ENCODE measurements at places on chromosomes 1 and 21.

- DNase-seq, result no peak
Observed at GRCh38 chr1:48793863-48794262, 17.2 kb upstream of the BEND5 start.

- no peak for DNase-seq
Observed at GRCh38 chr1:157198619-157199420, 60.6 kb upstream of the ETV3 start.

DNA sequence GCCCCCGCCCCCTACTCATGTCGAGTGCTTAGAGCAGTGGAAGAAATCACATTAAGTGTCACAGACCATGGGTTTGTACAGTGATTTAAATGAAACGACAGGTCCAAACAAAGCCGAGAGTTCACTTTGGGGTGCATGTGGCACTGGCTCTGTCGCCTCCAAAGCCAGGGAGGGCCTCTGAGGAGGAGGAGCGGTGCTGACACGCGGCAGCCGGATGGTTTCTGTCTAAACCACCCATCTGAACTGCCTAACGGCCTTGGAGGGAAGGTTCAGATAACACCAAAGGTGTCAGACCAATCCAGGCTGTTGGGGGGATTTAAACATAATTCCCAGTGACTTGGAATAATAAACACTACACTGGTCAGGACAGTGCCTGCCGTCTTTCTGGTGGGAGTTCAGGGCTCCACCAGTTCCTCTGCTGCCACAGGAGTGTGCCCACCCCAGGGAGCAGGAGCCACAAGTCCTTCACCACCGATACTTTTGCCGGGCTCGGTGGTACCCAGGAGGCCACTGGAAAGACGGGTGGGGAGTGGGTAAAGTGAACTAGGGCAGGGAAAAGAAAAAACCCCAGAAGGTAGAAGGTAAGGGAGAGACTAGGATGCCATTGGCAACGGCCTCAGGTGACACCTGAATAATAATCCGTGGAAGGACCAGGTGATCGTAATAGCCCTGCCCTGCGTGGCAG is 78.2 kb downstream of the SLC66A1 start:
- DNase-seq, result no peak

- DNase-seq, result no peak
Observed at GRCh38 chr1:33130297-33130696, 49.3 kb downstream of the AZIN2 start.

GRCh38 chr1:83827741-83828140 is 171.2 kb downstream of the TTLL7 start:
- no peak for DNase-seq

GRCh38 chr1:17008208-17008855 is 3.4 kb downstream of the ATP13A2 start:
- DNase-seq, result no peak

DNA sequence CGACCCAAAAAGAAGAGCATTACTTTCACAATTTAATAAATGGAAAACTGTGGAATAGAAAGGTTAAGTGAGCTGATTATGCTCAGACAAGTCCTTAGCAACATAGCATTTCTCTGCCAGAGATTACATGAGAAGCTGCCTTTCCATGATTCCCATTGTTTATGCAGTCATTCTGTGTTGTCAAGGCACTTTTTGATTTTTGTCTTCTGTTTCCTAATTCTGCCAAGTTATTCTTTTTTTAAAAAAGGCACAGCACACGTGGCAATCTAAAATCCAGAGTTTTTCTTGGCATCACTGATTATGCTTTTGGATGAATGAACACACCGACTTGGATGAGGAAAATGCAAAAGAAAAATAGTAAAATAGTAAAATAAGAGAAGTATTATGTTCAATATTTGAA is 185.0 kb downstream of the RGS7 start:
- DNase-seq, result no peak

- DNase-seq, result no peak
Observed at GRCh38 chr1:81238129-81238528, 562.6 kb upstream of the ADGRL2 start.

DNA sequence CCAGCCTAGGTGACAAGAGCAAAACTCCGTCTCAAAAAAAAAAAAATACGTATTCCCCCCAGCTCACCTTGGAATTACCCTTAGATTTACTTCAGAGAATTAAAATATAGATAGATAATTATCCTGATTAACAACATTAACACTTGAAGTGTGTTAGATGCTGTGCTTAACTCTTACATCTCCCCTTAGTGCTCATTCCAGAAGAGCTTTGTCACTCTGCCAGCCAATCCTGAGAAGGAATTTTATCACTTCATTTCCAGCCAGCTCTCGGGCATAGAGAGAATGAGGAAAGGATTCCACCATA is 1.6 kb upstream of the SHC1 start:
- DNase-seq, result no peak

GRCh38 chr1:16921391-16922185 is at the start of gene CROCC:
TSS of gene CROCC (plus strand) at chr1:16921931. CDS start at chr1:16922019, 88 bp downstream.
- DNase-seq, result no peak

GRCh38 chr1:2428490-2428889 is 16.1 kb upstream of the PEX10 start:
- DNase-seq, result no peak

DNA sequence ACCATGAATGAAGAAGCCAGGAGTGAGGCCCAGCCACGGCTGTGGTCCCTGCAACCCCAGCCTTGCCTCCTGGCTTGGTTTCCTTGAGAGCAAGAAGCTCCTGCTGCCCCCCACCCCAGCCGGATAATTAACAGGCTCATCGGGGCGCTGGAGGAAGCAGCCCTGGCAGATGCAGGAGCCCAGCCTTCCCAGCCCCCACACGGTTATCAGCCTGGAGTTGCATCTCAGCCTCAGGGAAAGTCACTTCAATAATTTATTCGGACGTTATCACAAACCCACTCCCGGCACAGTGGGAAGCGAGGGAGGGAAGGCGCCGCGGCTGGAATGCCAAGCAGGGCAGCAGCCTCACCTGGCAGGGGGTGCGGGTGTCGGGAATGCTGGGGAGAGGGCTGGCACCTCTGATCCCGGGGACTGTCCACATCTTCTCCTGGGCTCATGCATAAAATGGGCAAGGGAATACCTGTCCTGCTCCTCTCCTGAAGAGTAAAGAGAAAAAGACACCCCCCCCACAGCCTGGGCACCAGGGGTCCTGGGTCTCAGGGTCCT is 43.3 kb upstream of the LRP8 start:
- DNase-seq, result no peak

DNA sequence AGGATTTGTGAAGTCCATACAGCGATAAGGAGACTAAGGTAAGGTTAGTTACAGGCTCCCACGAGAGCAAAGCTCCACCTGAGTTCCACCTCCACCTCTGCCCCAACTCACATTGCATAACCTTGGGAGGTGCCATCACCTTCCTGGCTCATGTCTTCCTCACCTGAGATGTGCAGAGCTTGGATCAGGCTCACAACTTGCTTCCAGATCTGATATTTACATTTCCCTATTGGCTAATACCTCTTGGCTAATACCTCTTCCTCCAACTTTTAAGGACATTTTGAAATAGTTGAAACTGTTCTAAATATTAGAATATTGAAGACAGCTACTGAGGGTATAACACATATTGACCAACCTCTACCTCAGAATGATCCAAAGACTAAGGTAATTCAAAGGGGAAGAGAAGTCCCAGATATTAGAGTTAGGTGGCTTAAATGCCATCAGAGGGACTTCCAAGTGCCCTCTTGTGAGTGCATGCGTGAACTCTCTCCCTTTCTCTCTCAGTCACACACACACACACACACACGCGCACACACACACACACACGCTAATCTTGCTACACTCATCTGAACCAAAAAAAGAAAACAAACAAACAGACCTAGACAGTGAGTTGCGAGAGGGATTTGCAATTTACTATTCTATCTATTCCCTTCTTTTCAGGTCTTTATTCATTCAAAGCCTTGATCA is 134.3 kb downstream of the PLPP3 start:
- no peak for DNase-seq

DNA sequence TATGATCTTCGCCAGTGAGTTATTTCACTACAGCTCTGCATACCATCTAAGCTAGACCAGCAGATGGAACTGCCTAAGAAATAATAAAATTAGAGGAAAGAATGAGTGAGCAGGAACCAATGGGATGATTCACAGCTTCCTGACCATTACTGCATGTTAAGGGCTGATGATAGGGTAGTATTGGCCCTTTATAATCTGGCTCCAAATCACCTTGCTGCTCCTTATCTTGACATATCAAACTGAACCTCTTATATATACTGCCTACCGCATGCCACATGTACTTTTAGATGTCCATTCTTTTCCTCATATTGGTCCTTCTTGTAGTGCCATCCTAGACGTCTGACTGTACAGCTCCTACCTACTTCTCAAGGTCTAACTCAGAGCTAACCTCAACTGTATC is 524.4 kb downstream of the DPYD start:
- DNase-seq, result no peak

DNA sequence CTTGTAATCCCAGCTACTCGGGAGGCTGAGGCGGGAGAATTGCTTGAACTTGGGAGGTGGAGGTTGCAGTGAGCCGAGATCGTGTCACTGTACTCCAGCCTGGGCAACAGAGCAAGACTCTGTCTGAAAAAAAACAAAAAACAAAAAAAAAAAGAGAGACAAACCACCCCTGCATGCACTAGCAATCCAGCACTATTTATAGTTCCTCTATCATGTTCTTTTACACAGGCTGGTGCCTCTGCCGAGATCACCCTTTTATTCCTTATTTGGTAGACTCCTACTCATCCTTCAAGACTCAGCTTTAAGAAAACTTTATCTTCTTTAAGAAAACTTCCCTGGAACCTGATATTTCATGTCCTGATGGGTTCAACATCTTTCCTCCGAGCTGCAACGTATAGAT is 10.8 kb downstream of the FMO5 start:
- DNase-seq, result no peak

- no peak for DNase-seq
Observed at GRCh38 chr21:20646431-20647165, 351.6 kb upstream of the NCAM2 start.

DNA sequence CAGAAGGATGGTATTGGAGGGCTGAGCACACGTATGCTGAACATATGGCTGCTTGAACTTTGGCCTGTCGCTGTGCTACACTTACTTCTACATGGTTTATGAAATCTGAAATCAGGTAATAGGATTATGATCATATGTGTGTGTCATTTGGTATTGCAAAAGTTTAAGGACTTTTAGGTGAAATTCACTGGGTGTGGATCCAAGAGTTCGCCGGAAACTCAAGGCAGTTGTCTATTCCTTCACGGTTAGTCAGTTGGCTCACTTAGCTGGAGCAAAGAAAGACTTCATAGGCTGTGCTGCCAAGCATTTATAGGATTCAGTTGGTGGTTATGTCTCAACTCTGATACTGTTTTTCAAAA is 927 bp downstream of the UAP1 start:
- peak; percentile 59 for DNase-seq

DNA sequence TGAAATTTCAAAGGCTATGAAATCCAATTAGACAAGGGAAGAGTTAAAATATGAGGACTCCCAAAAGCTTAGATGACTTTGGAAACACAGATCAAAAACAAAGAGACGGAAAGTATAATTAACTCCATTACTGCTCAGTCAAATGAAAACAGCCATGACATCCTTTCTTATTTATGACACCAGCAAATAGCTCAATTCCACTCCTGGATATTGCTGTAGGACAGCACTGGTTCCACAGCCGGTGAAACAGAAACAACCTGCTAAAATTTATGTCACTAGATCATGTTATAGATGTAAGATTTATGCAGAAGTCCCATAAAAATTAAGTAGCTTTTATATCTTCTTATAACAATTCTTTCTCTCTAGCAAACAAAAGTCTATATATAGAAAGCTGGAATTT is 65.6 kb upstream of the RRP15 start:
- no peak for DNase-seq

GRCh38 chr1:65150583-65151263 is 2.7 kb downstream of the AK4 start:
- DNase-seq, result no peak

DNA sequence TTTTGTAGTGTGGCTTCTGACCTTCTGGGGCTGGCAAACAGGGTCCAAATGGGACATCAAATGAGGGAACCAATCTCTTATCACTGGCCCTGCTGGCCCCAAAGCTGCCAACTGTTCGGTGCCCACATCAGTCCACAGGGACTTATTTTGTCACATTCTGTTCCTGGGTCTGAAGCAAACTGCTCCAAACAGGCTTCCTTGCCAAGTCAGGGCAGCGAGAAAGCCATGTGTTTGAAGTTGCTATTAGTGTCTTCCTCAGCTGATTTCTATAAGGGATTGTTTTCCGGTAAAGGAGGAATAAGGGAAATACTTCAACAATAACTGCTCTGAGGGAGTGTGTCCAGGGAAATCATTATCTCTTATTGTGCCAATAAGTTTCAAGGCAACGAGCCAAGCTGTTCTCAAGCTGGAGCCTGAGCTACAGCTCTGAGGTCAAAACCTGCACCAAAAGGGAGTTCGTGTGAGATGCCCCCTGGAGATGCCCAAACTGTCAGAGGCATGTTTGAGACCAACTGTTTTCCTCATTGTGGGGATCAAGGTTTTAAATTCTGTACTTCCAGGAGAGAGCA is 381.4 kb upstream of the PROX1 start:
- no peak for DNase-seq

GRCh38 chr1:190663962-190664361 is 186.3 kb upstream of the BRINP3 start:
- DNase-seq, result no peak

DNA sequence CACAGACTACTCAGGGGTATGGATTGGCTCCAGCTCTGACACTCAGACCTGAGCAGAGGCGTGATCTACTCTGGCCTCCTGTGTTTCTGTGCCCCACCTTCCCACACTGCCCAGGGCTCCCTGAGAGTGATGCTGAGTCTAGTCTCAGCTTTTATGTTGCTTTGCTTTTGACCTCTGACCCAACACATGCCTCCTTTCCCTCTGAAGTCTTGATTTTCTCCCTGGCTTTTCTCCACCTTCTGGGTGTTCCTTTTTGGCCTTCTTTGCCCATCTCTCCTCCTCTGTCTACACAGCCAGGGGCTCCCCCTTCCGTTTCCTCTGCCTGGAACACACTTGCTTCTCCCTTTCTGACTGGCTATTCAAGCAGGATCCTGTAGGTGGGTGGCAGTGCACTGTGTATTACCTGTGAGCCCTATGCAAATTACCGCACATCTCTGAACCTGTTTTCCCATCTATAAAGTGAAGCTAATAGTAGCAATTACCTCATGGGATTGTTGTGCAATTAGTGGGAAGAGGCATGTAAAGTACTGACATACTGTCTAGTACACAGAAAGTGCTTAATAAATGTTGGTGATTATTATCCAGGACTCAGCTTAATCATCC is 13.7 kb upstream of the MEX3A start:
- no peak for DNase-seq

DNA sequence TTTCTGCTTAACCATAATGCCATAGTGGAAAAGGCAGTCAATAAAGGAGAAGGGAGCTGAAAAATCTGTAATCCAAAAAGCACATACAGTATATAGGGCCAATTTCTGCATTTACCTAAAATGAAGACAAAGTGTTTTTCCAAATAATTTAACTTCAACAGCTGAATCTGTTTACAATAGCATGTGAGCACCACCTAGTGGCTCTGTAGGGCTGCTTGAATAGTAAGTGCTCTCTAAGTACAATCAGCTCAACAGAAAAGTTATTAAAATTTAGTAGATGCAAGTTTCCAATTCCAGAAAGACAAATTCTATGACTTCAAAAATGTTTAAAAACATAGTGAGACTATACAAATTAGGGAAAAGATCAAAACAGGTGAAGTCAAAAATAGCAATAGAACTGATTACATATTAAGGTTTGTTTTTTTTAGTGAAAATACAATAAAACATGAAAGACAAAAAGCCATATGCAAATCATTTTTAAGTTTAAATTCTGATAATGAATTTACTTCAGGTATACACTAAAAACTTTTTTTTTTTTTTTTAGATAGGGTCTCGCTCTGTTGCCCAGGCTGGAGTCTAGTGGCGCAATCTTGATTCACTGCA is 220.0 kb downstream of the SETD4 start:
- DNase-seq, result peak; percentile 64

Measured in SK-N-MC (cell line).